ENCODE measurements at places on chromosomes 13 and 19.
A peak's percentile ranks its signal among the peaks of the same experiment; 100 is the strongest.

GRCh38 chr13:35388441-35389355 is 87.8 kb downstream of the MAB21L1 start:
- no peak for DNase-seq

DNA sequence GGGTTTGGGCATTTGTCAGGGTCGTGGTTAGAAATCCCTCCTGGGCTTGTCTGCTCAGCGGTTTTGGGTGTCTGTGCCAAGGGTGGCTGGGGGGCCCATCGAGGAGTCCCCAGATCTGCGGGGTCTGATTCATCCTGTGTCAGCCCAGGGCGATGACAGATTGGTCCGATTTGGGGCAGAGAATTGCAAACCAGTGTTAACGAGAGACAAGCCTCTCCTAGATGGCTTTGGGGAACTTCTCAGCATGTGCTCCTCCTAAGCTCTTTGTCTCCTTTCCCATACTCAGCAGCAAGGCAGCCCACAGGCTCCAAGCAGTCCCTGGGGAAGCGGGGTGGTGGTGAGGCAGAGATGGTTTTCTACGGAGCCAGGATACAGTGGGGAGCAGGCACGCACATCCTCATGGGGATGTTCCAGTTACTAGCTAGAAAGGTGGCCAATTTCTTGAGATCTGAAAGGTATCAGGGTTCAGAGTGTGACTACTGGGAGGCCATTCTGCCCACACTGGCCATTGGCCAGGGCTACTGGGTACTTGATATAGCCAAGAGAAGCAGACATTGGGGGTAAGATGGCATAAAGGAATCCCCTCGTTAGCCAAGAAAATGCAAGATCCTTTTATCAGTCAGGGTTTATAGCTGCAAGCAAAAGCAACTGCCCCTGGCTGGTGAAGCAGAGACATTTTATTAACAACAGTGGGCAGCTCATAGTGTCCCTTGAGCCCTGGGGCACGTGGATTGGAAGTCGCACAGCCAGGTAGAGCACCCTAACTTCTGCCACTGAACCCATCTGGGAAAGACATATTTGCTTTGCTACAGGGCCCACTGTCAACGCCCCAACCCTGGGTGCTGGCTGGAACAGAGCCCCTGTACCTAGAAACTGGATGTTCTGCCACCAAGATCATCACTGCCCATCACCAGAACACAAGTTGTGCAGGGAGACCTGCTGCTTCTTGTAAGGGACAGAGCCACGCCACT is 63.6 kb downstream of the RGCC start:
- DNase-seq: no peak

DNA sequence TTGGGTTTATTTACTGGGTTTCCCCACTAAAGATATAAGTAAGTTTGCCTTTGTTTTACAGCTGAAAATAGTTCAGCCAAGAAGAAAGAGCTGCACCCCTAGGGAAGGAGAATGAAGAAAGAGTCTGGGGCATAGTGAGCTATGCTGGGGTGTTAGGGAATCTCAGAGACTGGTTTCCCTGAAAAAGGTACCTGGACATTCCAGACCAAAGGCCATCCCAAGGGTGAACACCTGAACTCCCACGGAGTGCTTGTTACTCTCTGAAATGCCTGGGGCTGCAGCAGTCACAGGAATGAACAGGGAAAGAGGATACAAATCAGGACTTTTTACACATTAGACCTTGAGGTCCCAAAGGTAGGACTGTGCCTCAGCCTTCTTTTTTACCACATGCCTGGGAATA is 337.6 kb upstream of the SLC10A2 start:
- no peak for DNase-seq

DNA sequence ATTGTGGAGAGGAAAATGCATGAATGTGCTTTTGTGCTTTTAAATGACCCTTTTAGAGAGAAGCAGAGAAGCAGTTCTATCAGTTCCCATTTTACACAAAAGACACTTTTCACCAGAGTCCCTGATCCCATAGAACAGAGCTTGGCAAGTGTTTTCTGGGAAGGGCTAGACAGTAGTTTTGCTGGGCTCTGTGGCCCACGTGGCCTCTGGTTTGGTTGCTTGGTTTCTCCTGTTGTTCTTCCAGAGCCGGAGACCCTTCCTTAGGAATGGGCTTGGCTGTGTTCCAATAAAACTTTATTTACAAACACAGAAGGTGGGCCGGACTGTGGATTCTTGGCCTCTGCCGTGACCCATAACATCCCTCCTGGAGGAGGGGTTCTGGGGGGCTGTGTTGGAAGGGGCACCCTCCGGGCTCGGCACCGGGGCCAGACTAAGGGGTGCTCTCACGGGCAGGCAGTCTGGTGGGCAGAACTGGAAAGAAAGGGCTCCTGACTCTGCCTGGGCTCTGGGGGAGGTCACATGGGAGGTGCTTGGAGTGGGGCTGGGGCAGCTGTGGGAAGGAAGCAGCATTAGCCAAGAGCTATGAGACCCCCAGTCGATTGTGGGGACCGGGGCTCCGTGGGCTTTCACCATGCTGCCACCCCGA is 3.2 kb downstream of the SPPL2B start:
- no peak for DNase-seq

DNA sequence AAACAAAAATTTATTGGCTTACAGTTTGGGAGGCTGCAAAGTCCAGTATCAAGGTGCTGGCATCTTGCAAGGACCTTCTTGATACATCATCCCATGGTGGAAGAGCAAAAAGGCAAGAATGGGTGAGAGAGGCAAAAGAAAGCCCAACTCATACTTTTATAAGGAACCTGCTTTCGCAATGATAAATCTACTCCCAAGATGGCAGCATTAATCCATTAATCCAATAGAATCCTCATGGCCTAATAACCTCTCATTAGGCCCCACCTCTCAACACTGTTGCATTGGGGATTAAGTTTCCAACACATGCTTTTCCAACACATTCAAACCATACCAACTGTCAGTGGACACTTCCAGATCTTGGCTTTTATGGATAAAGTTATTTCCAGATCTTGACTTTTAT is 48.7 kb upstream of the ZNF507 start:
- no peak for DNase-seq

DNA sequence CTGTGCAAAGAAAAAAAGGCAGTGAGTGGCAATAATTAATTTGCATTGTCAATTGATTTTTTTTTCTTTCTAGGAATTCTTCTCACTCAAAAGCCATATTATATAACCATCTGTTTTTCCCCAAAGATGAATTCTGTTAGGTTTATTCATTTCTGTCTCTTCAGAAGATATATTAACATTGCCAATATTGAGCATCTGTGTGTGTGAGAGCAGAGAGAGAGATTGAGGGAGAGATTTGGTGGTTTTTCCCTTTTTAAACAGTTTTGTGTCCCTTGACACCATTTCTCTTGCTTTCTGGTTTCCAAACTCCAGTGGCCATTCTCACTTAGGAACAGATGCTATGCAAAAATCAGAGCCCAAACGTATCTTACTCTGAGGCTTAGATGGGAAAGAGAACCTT is 112.5 kb downstream of the LACC1 start:
- no peak for DNase-seq

DNA sequence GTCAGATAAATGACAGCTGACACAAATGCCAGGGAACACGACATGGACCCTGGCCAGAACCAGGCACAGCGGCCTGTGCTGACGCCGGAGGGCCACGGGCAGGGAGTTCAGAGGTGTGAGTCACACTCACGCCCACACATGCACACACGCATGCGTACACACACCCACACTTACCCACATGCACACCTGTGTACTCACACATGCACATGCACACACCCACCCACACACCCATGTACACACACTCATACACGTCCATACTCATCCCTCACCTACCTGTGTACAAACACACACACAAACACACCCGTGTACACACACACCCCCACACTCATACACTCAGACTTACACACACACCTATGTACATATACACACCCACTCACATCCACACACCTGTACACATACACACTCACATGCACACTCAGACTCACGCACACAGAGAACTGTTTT is 40.4 kb downstream of the MLLT1 start:
- no peak for DNase-seq

DNA sequence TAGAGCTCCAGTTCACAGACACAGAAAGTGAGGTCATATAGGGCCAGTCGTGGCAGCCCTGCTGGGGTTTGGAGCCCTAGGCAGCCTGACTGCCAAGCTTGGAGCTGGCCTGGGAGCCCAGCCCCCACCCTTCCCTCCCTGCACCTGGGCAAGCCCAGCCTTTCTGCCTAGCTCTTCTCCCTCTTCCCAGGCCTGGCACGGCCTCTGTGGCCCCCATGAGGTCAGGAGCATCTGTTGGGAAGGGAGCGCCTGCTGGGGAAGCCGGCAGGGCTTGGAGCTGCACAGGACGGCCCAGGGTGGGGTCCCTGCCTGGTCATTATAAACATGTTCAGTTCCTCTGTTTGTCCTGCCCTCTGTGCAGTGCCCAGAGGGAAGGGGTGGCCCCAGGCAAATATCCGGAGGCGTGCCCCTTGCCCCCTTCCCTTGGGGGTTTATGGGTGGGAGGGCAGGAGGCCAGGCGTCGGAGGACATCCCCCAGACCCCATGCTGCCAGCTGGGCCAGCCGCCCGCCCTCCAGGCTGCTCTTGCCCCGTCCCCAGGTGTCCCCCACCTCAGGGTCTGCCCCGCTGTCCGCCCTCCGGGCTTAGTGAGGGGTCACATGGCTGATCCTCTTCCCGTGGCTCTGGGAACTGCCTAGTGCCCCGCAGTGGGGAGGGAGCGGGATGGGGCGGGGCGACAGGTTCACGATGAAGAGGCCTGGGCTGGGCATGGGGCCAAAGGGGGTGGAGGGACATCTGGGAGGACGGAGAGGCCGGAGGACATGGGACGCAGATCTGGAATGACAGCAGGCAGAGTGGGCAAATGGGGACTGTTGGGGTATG is 30.0 kb upstream of the NCCRP1 start:
- DNase-seq: no peak

- DNase-seq: no peak
These were observed 16.0 kb upstream of the SPIB start for GRCh38 chr19:50402544-50403301.

- DNase-seq: no peak
These were observed 15.0 kb upstream of the DZIP1 start for GRCh38 chr13:95659500-95659899.

- no peak for DNase-seq
These were observed 2.7 kb downstream of the TNPO2 start for GRCh38 chr19:12720851-12721655.

GRCh38 chr13:98144027-98144741 is 1.3 kb downstream of the FARP1 start:
- peak; percentile 52 for DNase-seq

GRCh38 chr13:34046457-34046856 is 228.5 kb downstream of the RFC3 start:
- DNase-seq: no peak

GRCh38 chr13:20231839-20232555 is at the start of gene GJB6:
GJB6 (minus strand) TSS chr13:20232319; CDS start chr13:20223480, 8,839 bp downstream.
- no peak for DNase-seq

DNA sequence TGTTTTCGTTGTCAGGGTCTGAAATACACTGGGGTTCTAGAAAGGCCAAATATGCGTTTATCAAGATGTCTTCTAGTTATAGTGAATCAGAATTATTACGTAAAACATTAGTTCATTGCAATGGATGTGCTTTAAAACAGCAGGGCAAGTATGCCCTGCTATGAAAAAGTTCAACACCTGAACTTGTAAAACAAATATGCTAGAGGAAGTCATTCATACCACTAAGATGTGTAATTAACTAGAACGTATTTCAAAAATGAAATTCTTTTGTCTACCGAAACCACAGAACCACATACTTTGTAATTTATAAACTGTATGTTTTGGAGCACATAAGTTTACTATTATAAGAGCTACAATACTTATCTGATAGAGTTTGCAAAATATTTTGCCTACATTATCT is 266.2 kb downstream of the KCTD12 start:
- no peak for DNase-seq

DNA sequence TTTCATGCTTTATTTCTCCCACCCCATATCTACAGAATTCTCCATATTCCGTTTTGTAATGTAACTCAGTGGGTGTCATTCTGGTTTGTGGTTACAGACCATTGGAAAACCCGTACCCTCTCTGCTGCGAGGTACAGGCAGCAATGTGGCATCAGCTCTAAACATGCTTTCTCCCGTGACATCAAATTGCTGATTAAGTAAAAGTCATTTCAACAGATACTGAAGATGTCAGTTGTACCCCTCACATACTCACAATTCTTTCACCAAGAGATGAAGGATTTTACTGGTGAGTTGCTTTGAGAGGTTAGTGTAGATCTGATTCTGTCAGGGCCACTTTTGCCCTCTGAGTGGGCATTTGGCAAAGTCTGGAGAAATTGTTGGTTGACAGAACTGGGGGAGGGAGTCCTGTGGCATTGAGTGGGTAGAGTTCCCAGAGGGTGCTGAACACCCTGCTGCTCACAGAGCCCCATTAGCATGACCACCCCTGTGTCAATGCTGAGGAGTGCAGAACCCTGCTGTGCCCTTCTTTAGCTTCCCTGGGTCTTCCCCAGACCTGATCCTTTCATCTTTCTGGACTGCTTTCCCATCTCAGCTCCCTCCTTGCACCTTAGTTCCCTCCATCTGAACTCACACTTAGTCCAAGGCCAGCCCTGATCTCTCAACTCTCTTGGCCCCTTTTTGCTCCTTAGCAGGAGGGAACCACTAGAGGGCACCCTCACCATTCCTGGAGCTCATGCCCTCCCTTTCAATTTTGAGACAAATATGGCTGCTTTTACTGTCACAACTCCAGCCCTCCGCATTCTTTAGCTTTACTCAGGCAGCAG is 39.9 kb upstream of the CEACAM8 start:
- DNase-seq: peak; percentile 6

DNA sequence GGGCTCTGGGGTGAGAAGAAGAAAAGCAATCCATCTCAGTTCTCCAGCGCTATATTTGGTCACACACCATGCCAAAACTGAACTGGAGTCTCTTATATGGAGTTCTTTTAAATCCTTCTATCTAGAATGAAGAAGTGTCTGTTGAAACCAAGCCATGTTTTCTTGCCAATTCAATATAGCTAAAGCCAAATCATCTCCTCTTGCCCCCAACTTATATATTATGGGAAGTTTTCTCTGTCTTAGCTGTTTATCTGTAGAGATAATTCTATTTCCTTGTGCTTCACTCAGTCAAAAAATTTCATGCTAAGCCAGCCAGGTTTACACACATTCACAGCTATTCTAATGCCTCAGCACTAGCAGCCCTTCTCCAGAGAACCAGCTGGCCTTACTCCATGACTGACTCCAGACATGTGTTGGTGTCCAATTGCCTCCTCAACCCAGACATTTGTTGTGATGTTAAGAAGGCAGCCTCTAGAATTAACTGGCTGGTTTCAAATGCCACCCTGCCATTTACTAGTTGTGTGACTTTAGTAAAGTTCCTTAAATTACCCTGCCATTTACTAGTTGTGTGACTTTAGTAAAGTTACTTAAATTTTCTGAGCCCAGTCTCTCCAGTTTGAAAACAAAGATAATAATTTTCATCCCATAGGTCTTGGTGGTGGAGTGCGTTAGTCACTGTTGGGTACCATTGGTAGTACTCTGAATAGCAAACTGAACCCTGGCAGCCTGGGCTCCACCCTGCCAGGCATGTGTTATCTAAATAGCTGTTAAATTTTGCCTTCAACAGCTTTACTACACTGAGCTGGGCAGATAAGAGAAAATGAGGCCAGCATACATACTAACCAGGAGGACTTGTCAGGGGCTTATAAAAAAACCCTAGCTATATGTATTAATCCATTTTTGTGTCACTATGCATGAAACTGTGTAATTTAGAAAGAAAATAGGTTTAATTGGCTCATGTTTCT is 525.1 kb downstream of the LMO7 start:
- DNase-seq: no peak

- DNase-seq: no peak
These were observed 543.2 kb downstream of the SLITRK6 start for GRCh38 chr13:85255978-85256377.

GRCh38 chr19:18541258-18541991 is 1.9 kb downstream of the FKBP8 start:
- no peak for DNase-seq

Measured in kidney glomerular epithelial cell (primary cell).